Stimulated activated CD8-positive, alpha-beta memory T cell treated with anti-CD3 and anti-CD28 coated beads, Interleukin-15, amount 100 ng/mL, for 4 hours (primary cell): ENCODE measurements at places on chromosomes 2 and 18.

- DNase-seq, result no peak
Measured at GRCh38 chr2:17966798-17967197, 88.3 kb downstream of the KCNS3 start.

DNA sequence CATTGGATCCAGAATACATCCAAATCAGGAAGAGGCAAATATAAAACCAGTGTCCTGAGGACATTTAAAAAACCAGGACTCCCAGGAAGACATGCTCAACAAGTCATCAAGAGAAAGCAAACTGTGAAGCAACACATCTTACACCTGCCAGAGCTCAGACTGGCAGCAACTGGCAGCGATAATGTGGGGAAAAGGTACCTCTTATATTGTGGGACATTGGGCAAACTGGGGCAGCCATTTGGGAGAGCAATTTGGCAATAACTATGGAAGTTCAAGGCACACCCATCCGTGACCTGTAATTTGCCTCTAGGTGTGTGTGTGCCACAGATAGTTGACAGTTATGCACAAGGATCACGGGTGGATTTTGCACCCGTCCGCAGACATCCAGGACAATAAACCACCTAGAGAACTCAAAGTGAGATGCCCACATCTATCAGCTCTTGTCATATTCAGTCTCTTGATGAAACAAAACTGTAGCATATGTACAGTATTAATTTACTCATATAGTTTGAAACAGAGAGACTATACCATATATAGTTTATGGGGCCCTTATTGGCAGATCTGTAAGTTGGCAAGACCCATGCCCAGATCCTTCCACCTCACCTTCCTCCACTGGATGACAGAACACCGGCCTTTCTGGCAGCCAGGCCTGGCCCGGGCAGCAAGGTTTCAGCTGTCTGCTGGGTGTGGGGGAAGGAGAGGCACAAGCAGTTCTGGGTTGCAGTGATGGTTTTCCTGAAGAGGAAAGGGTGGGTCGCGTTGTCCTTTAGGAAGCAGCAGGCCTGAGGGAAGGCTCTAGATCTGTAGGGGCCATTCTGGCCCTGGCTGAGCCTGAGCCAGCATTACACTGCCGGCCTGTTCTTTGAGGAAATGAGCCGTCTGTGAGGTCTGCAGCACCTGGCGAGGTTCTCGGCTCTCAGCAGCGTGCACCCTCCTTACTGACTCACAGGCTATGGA lies 18.8 kb downstream of the HJURP start:
- DNase-seq, result no peak

DNA sequence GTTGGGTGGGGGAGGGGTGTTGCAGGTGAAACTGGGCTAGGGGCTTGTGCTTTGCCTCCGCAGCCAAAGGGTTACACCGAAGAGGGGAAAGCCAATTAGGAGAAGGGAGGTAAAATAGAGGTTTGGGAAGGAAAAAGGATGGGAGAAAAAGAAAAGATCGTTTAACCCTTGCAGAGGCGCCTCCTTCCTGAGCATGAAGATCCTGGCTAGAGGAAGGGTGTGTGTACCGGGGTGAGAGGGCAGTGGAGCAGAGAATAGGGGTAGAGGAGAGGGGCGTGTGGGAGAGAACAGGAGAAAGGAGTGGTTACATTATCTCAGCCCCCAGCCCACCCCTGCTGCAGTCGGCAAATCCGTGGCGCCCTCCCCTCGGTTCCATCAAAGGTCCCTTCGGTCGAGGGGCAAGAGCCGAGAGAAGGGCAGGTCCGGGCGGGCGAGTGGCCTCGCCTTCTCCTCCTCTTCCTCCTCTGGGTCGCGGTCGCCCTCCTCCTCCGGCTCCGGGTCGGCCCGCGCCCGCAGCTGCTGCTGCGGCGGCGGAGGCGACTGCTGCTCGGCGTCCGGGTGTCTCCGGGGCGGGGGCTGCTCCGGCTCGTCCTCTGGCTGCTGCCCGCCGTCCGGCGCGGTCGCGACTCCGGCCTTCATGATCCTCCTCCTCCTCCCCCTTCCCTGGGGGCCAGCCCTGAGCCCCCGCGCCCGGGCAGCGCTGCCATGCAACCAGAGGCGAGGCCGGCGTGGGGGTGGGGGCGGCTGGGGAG lies 1.1 kb downstream of the MARCHF4 start:
- no peak for DNase-seq

DNA sequence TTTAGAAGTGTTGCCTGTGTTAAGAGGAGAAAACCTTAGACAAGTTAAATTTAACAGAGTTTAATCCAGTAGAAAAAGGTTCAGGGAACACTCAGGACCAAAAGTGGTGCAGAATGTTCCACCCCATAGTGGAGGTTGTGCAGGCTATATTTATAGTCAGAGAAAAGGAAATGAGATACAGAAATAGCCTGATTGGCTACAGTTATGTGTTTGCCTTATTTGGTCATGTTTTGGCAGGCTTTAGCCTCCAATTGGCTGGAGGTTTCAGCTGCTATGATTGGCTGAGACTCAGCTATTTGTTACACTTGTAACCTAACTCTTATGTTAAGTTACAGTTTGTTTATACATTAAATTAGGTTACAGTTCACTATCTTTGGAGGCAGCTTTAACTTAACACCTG lies 4.2 kb downstream of the STAMBP start:
- DNase-seq, result no peak

DNA sequence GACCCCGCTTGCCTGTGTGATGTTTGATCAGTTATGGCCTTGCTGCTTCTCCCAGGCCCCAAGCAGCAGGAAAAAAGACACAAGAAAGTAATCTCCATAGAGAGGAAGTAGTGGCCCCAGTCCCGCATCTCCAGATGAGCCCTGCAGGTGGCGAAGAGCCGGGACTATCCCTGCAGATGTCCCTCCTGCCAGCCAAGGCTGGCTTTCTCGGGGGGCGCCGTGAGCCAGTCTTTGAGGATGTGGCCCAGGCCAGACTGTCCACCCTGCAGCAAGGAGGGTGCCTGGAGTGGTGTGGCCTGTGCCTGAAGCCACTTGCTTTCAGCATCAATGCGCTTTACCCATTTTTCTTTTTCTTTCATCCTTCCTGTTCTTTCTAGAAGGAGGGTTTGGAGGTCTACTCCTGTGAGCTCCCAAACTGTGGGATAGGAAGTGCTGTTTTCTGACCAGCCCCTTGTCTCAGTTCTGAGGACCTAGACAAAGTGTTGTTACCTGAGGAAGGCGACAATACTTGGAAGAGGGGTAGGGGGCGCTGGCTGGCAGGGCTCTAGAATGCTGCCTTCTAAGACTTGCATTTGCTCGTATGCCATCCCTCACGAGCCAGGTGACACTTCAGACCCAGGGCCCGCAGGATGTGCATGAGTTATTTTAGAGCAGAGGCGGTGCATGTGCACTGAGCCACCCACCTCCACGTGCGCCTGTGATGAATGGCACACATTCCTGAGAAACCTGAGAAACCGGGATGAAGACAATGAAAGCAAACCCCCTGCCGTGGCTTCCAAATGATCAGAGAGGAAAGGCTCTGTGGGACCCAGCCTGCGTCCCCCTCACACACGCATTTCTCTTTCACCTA lies 255.8 kb downstream of the FBXO15 start:
- no peak for DNase-seq

- DNase-seq, result no peak
Measured at GRCh38 chr18:28666216-28666615, 489.3 kb upstream of the CDH2 start.

- no peak for DNase-seq
Measured at GRCh38 chr2:35946478-35946877, 409.1 kb upstream of the CRIM1 start.

GRCh38 chr2:218223046-218223445 lies 6.1 kb downstream of the ARPC2 start:
- no peak for DNase-seq

GRCh38 chr18:74790451-74790850 lies 192.8 kb downstream of the ZNF407 start:
- no peak for DNase-seq

GRCh38 chr2:186605041-186605440 lies 15.2 kb downstream of the ITGAV start:
- DNase-seq, result no peak

DNA sequence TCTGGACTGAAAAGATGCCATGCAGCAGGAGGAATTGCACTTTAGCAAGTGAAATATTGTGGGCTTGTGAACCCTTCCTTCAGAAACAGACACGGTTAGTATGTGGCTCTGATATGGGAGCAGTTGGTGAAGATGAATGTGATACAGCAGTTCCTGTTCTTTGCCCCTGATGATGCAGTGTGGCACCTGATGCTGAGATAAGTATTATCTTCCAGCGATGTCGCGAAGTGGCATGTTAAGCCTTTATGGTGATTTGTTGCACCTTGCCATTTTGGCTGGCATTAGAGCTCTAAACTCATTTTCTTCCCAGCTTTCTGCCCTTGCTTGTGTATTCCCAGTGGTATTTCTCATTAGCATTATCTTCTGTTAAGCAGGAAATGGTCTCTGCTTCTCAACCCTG lies 441.6 kb upstream of the RAB12 start:
- no peak for DNase-seq

DNA sequence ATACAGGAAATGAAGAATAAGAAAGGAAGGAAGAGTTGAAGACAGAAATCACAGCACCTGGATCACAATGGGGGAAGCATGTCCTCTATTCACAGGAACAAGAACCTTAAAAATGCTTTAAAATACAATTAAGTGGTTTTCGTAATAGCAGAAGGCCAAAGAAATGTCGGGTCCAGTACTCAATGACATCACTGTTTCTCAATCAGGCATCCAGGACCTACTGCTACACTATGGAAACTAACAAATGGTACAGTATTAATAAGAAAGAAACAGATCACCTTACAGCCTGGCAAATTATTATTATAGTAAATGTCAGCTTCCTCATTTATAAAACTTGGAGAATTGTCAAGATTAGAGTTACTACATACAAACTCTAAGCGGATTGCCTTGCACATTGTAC lies 15.8 kb downstream of the HNRNPLL start:
- DNase-seq, result no peak

DNA sequence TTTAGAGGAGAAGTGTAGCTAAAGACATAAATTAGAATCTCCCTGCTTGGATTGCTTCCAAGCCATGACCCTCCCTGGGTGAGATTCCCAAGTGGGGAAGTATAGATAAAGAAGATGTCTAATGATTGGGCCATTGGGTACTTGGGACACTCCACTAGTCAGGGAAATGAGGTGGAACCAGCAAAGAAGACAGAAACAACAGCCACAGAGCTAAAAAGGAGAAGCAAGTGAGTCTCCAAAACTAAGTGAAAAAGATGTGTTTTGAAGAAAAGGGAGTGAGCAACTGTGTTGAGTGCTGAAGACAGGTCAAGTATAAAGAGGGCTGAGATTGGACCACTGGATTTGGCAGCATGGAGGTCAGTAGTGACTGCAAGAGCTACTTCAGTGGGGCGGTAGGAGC lies 276.7 kb upstream of the STON1 start:
- DNase-seq, result no peak

DNA sequence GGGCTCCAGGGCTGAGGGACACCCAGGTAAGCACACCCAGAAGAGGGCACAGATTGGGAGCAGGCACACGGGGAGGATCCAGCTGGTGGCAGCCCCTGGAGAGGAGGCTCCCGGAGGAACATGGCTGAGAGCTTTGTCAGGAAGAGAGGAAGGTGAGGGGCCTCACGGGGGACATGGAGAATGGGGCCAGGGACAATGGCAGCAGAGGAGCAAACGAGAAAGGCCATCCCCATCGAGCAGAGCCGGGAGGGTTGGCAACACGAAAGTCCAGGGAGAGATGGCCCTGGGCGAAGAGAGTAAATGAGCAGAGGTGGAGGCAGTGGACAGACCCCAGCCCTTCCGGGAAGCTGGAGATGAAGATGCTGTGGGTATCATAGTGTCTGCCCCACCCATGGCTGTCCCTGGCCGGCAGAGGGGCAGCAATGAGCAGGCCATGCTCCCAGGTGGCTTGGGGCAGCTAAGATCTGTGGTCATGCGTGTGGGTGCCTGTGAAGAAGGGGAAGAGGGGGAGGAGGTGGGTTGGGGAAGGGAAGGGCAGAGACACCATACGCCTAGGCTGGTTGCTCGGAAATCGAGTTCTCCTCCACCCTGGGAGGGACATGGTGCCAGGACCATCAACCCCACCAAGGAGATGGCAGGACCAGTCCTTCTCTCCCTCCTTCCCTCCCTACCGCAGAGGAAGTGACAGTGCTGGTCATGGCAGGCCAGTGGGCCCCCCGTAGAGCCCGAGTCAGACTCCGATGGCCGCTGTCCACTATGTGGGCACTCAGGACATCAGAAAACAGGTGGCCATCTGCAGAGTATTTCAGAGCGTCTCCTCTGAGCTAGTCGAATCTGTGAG lies 191.7 kb downstream of the NDUFA10 start:
- no peak for DNase-seq

DNA sequence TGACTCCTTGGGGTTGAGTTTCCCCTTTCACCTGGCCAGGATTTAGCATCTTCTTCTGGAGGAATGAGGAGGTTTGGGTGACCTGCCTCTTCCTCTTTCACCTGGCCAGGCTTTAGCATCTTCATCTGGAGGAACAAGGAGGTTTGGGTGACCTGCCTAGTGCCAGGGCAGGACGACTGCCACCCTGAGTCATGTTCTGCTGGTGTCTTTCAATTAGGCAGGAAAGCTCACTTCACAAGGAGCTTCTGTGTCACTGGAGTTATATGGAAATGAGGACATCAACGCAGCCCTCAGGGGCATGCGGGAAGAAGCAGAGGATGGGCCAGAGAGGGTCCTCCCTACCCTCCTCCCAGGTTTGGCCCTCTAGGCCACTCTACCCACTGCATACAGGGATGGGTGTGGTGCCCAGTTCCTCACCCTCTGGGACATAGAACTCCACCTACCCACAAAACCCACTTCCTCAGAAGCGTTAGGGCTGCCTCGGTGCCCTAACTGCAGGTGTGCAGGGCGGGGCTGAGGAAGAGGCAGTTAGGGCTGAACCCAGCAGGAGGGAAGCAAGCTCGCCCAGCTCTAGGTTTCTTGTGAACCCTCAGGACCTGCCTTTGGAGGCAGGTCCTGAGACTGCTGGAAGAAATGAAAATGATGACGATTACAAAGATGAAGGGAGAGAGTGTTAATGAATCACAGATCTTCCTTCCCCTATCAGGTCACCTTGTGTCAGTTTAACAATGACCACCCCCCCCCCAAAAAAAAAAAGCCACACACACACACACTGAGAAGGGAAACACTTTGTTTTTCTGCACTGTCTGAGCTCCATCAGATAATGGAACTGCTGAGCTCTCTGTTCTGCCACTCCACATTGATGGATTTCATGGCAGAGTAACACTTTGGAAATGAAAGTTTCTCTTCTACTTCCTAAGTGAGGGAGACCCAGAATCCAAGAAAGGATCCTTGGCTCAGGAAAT lies 71.0 kb downstream of the ARL4C start:
- no peak for DNase-seq

GRCh38 chr2:111133603-111134002 lies 12.9 kb downstream of the BCL2L11 start:
- no peak for DNase-seq

- no peak for DNase-seq
Measured at GRCh38 chr2:45436456-45436855, 174.6 kb downstream of the SRBD1 start.
